Vagina (tissue), 2 donors: ENCODE measurements at places on chromosomes 5 and 9.
A peak's percentile ranks its signal among the peaks of the same experiment; 100 is the strongest.

DNA sequence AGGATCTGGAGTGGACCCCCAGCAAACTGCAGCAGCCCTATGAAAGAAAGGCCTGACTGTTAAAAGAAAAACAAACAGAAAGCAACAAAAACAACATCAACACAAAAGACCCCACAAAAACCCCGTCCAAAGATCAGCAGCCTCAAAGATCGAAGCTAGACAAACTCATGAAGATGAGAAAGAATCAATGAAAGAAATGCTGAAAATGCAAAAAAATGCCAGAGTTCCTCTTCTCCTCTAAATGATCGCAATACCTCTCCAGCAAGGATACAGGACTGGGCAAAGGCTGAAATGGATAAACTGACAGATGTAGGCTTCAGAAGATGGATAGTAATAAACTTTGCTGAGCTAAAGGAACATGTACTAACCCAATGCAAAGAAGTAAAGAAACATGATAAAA lies 526.3 kb upstream of the DAB2 start:
- DNase-seq, result no peak

DNA sequence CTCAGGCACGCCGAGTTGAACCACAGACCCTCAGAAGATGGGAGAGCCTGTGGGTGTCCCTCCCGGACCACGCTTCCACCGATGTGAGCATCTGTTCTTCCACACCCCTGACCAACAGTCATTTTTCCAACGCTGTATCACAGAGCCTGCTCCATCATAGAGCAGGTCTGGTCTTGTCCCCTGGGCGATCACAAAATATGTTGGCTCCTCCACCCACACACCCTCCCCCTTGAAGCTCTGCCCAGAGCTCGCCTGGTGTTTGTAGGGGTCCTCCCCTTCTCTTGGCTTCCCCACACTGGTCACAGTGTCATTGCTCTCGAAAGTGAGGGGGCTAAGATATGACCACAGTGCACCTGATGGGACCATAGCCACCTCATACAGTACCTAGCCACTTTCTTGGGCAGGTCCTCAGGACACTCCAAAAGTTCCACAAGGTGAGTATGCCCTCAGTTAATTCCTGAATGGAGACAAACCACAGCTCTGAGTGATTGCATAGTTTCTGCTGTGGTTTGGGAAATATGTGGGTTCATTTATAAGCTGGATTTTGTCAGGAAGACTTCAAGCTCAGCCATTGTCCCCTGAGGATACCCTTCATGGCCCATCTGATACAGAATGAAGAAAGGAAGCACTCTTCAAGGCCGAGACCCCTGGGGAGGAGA lies 3.5 kb upstream of the ZNF618 start:
- no peak for DNase-seq

DNA sequence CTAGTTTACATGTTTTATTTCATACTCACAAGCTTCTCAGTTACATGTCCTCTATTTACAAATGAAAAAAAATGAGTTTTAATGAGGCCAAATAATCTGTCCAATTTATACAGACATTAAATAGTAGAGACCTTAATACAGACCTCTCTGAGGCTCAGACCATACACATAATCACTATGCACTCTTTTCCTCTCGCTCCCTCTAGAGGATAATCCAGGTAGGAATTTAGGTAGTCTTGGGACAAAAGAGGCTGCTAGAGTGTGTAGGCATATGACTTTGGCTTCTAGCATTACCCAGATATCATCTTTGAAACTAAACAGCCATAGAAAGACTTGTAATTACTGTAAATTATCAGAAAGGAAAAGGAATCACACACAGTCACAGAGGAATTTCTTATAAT lies 444.7 kb downstream of the HINT1 start:
- DNase-seq, result no peak

- DNase-seq, result no peak
Observed at GRCh38 chr9:4604678-4605095, 57.4 kb upstream of the PLPP6 start.

DNA sequence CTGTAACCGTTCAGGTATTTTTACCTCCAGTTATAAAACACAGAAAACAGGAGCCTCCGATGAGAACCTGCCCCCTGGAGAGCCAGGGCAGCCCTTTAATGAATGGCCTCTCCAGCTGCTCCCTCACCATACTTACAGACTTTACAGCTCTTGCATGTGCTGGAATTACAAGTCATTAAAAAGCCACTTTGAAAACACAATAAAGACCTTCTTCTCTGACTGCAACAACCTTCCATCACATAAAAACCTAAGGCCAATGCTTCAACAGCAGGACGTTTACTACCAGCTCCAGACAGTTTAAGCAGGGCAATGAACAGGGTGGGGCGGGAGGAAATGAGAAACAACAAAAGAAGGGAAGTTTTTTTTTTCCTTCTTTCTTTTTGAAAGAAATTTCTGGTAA lies 213.8 kb downstream of the MLLT3 start:
- DNase-seq, result no peak

DNA sequence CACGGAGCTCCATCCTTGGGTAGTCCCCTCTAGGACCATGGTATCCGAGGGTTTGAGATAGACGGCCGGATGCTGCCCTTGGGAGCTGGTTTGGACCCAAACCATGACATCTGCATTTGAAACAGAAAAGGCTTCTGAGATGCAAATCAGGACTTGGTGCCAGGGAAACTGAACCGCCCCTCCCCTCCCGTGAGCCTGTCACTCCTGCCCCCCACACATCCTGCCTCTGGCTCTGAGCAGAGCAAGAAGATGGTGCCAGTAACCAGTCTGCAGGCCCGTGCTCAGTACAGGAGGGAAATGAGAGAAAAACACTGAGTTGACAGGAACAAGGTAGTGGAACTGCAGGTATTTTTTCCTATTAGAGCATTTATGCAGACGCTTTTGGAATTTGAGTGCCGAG lies 18.6 kb downstream of the ARPC5L start:
- no peak for DNase-seq

DNA sequence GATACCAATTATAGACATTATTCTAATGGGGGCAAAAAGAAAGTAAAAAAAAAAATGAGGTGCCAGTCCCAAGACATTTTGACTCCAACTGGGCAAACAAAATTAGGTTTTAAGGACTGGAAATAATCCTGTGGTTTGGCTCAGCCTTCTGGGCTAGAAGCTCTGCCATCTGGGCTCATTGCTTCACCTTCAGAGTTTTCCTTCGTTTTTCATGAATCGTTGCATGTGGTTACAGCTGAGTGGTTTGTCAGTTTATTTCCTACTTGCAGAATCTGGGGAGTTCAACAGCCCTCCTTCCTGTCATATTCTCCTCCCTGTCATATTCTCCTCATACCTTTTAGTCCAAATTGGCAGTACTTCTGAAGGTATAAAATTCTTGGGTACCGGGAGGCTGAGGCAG lies 12.0 kb downstream of the UGT3A2 start:
- DNase-seq, result no peak

DNA sequence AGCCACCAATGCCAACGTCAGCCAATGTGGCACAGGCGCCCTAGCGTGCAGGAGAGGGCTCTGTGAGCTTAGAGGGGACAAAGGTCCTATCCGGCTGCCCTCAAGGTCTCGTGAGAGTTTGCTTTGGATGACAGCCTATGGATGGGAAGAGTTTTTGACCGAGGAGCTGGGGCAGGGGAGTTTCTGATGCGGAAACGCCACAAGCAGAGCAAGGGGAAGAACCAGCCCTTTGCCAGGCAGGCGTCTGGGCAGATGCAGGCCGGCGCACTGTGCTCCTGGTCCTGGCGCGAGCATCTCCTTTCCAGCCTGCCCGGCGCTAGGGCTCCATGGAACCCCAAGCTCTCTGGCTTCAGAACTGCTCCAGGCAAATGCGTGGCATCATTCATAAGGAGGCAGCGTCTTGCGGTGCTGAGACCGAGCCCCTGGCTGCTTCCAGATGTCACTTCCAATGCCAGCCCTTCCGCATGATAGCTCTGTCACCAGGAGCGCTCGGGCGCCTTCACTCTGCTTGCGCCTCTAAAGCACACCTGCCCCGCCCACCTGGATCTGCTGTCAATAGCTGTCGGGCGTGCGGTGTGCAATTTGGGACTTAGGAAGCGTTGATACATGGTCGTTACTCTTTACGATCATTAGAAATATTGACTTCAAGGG lies 374.9 kb upstream of the IRX1 start:
- DNase-seq, result peak; percentile 79

DNA sequence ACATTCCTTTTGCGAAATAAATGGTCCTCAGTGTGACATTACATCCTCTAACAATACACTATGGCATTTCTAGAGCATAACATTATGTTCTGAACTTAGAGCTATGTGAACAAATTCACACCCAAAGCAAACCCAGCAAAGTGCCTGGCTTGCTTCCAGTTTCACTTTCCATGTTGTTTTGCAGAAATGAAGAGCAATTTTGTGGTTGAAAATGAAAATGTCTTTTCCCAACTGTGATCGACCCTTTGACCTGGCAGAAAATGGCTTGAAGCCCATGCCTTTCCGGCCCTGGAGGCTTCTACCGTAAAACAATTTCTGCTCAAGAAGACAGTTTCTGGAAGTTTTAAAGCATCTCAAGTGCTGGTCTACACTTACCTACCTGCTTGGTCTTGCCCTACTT lies 344.7 kb upstream of the RGMB start:
- DNase-seq, result no peak

- no peak for DNase-seq
Observed at GRCh38 chr9:82299870-82300269, 311.3 kb downstream of the SPATA31D1 start.

DNA sequence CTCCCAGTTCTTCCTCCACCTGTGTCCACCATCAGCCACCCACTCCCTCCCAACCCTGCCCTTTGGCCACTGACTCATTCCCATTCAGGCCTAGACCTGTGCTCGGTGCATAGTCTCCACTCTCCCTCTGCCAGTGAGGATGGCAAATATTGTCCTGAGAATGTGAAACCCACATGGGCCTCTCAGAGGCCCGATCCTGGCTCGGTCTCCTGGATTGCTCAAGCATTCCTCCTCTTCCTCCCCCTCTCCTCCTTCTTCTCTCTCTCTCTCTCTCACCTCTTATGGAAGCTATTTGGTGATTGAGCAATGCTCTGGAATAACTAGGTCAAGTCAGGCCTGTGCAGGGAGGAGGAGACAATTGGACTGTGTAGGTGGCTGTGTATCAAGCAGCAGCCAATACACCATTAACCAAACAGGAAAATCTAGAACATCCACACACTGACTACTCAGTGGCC lies 99.9 kb downstream of the KLF4 start:
- no peak for DNase-seq

DNA sequence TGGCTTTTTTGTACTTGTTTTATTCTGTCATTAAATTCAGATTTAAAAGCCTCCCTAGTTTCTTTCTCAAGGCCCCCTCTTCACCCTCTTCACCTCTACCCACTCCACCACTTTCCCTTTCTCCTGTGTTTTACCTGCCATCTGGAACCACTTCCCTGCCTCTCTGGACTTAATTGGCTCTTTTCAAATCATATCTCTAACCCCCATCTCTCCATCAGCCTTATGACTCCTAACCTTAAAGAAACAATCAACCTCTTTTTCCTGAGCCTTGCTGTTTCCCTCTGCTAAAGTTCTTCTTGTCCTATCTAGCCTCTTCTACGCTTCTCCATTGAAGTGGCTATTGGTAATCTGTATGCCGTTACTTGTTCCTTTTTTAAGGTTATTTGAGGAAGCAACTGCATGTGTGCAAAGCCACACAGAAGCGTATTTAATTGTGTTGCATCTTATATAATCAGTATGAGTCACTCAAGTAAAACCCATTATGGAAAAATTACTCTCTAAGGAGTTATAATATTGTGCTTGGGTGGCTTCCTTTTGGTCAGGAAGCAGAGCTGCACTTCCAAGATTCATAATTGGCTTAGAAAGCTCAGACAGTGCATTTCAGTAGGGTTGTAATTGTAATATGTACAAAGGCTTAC lies 653.6 kb upstream of the ITGA1 start:
- DNase-seq, result no peak

- DNase-seq, result no peak
Observed at GRCh38 chr5:177146891-177147638, 13.5 kb downstream of the NSD1 start.

DNA sequence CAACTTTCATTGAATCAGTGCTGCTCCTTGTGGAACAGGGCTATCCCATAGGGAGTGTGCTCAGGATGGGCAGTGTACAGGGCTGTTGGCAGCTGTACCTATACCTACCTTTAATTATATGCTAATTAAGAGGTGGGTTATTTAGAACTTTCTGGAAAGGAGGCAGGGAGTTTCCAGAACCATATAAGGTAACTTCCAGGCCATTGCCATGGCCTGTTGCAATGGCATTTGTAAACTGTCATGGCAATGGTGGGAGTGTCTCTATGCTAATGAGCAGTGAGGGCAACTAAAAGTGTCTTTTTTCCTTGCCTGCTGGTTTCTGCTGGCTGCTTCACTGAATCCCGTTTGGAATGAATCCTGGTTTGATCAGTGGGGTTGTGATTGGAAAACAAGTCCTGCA lies 2.3 kb upstream of the ARHGAP26 start:
- no peak for DNase-seq

- no peak for DNase-seq
Observed at GRCh38 chr9:134431095-134431494, 104.8 kb downstream of the RXRA start.

DNA sequence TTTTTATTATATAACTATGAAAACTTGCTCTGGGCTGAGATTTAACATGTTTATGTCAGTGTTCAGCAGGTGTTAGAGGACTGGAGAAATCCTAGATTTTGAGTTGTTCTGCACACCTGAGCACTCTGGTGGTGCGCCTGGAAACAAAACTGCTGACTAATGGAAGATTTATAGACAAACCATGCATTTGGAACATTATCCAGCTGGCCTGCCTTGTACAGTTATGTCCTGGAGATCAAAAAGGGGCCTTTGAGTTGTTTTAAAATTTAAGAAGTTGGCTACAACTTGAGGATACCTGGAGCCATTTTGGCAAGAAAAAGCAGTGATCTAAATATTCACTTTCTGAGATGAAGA lies 5.7 kb upstream of the ARHGEF28 start:
- no peak for DNase-seq

DNA sequence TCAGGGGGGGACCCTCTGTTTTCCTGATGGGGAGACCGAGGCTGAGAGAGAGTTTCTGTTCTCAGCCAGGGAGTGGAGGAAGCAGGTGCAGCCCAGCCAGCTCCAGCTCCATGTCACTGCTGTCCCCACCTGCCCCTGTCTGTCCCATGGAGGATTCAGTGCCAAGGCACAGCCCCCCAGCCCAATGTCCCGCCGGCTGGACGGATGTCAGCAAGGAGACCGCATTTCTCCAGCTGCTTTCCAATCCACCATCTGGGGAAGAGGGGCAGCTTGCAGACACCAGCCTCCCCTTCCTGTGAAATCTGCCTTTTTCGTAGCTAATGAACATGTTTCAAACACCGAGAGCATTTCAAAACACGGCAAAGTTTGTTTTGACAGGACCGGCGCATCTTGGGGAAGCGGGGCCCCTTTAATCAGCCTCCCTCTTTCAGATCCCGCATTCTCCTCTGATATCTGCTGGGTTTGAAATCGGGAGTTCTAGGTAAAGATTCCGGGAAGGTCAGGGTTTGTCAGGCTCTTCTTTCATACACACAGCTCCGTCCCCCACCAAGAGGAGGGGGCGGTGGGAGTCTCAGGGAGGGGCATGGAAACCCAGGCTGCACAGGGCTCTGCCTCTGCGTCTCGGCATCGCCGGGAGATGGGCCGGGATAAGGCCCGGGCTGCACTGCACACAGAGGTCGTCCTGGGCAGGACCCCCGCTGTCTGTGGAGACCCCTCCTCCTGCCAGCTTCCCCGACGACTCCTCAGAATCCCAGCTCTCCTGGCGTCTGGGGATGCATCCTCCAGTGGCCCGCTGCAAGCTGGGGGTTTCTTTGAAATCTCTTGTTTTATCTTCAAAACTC lies 74.8 kb downstream of the NEK6 start:
- DNase-seq, result no peak
